WTC11 (cell line): ENCODE measurements at places on chromosomes 2 and 18. TPM values are rescaled to one million over a fixed set of nuclear protein-coding genes. Genes with fewer than 3 reads are reported as not detected.

The PARD3B gene
- 4.5 to 5.9 TPM (median 5.6 TPM) in 3 replicates for total RNA-seq

The DSC2 gene
- 27.0 to 29.8 TPM (median 28.3 TPM) in 3 replicates for total RNA-seq

DNA sequence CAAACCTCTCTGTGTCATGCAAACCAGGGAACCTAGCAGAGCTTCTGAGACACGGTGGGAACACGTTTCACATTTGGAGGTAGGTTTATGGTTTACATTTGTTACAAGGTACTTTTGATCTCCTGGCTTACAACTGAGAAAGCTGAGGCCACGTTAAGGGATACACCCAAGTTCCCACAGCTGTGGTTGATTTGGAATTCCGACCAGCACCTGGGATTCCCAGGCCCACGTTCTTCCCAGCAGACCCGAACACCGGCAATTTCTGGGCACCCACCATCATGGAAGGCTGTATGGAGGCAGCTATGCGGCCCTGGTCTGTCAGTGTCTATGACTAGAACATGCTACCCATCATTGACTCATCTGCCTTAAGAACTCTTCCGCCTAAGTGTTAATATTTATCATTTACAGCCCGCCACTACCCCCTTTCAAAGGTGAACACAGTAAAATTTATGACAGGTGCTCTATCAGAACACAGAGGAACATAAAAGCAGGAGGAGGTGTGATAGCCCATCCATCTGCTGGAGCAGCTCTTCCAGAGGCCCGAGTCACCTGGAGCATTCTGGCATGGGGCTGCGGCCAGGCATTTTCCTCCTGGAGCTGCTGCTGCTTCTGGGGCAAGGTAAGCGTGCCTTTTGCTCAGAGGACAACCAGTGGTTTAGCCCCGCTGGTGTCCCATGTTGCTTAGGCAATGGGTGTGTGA is at the start of gene PLB1:
PLB1 (plus strand) TSS at position 510 of the 700 bp plus-strand sequence; CDS start at position 565, 55 bp downstream.
- no peak within 1 kb of the TSS for H3K4me3 ChIP-seq
- H3K27me3 ChIP-seq: no peaks in the 10 kb centered on the region; the same call in 1 of the 2 replicates
- DNase-seq: no peak

GRCh38 chr2:12948231-12948960 is 231.7 kb downstream of the TRIB2 start:
- DNase-seq: no peak
- H3K4me1 ChIP-seq: peaks cover 10% of the 10 kb centered on the region
- H3K36me3 ChIP-seq: no peaks in the 10 kb centered on the region
- no peak overlapping the region for H3K27ac ChIP-seq
- H3K4me3 ChIP-seq: no peak overlapping the region

DNA sequence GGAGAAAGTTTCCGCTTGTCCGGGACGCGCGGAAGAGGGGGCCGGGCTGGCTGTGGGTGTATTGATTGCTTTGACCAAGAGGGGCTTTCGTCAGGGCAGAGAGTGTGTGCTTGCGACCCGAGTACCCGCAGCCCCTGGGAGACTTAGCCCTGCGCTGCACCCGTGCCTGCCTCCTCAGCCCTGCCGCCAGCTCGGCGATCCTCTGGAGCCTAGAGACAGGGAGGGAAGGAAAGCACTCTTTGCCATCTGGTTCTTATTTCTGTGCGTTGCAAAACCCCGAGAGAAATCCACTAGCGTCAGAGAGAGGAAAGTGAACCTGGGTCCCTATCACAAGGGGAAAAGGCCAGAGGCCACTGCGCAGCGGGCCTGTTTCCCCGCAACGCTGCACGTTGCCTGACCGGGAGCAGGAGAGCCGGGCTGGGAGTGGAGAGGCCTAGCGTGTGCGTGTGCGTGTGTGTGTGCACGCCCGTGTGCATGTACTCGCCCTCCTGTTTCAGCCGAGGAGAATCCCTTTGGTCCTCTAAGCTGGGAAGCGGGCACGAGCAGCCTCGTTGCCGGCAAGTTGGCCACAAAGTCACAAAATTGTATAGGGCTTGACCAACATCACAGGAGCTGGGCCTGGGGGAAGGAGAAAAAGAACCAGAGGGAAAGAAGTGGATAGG is 1.7 kb downstream of the SIX3 start:
- peaks cover 5% of the 10 kb centered on the region for H3K36me3 ChIP-seq
- no peak overlapping the region for H3K27ac ChIP-seq
- peaks cover 64% of the 10 kb centered on the region for H3K4me1 ChIP-seq
- H3K4me3 ChIP-seq: peak overlapping the region; percentile 74

GRCh38 chr18:45161850-45162249 is 453.4 kb upstream of the SLC14A2 start:
- H3K27me3 ChIP-seq: no peaks in the 10 kb centered on the region
- H3K27ac ChIP-seq: no peak overlapping the region
- H3K36me3 ChIP-seq: no peaks in the 10 kb centered on the region
- no peaks in the 10 kb centered on the region for H3K4me1 ChIP-seq
- DNase-seq: no peak
- H3K4me3 ChIP-seq: no peak overlapping the region

DNA sequence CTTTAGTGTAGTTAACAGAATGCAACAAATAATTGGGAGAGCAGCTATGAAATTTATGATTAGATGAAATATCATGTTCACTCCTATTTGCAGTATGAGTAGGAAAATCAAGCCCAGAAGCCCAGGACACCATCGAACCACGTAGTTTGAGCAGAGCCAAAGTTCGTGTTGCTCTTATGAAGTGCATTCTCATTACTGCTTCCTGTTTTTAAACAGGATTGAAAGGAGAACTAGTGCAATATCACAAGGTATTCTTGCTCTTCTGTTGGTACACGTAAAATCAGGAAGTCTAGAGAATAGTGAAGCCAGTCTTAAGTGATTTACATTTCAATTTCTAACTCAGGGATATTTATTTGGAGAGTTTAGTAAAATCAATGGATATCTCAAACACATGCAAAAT is 21.1 kb downstream of the ARHGAP15 start:
- no peaks in the 10 kb centered on the region for H3K36me3 ChIP-seq
- H3K27ac ChIP-seq: no peak overlapping the region
- no peak for DNase-seq
- peaks cover 12% of the 10 kb centered on the region for H3K4me1 ChIP-seq

DNA sequence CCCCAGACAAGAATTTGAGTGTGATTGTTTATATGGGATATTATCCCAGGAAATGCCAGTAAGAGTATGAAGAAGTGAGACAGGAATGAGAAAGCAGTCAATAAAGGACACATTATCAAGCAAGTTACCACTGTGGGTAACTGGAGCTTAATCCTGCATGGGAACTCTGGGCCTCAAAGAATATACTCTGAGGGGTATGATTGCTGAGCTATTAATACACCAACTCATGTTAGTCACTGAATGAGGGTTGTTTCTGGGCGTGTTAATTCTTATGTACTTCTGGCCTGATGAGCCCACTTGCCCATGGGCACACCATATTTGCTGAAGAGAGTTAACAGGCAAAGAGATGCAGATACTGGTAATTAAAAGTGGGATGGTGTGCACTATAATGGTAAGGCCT is 26.6 kb upstream of the PAIP2B start:
- no peak for DNase-seq
- H3K4me3 ChIP-seq: no peak overlapping the region
- H3K27me3 ChIP-seq: peaks cover 14% of the 10 kb centered on the region
- H3K36me3 ChIP-seq: peaks cover 4% of the 10 kb centered on the region
